Spinal cord (tissue), 10 donors: ENCODE measurements at places on chromosomes 7 and 10.

DNA sequence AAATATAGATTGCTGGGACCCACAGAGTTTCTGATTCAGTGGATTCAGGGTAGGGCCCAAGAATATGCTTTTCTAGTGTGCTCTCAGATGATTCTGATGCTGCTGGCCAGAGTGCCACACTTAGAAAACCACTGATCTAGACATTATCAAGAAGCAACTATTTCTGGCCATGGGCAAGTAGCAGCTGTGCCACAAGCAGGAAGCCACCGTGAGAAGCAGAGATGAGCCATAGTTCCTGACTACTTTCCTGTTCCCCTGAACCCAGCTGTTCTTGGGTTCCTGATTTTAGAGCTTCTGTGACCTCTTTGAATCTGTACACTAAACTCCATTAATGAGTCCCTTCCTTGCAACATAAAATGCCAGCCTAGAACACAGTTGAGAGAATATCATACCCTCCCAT lies 38.1 kb upstream of the PIK3AP1 start:
- no peak for DNase-seq

DNA sequence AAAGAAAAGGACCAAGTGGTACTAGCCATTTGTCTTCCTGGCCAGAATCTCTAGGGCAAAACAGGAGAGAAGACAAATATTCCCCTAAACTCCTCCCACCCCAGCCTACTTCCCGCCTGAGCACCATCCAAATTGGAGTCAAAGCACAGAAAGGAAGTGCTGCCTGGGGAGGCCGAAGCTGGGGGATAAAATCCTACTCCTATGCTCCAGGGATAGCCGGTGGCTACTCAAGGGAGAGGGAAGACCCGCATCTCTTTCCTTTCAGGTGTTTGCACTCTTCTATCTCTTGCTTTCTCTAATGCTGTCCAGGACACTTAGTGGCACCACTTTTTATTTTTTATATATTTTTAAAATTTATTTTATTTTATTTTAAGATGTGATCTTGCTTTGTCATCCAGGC lies 7.1 kb upstream of the DUSP5 start:
- DNase-seq: no peak

GRCh38 chr7:45001138-45001694 lies 1.2 kb downstream of the CCM2 start:
- DNase-seq: no peak

DNA sequence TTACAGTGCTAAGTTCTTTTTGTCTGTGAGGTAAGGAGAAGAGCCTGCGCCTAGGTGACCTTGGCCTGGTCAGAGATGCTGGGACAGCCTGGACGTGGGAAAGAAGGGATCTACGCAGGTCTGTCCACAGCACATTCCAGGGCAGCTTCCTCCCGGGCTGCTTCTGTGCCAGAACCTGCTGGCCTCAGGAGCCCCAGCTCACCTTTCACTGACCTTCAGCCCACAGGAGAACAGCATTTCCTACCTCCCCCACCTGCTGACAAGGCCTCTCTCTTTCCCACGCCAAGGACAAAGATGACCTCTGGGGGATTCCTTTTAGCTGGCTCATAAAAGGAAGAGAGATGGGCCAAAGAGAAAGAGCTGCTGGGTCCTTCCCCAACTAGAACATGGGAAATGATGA lies 260.6 kb downstream of the KCNMA1 start:
- DNase-seq: no peak

DNA sequence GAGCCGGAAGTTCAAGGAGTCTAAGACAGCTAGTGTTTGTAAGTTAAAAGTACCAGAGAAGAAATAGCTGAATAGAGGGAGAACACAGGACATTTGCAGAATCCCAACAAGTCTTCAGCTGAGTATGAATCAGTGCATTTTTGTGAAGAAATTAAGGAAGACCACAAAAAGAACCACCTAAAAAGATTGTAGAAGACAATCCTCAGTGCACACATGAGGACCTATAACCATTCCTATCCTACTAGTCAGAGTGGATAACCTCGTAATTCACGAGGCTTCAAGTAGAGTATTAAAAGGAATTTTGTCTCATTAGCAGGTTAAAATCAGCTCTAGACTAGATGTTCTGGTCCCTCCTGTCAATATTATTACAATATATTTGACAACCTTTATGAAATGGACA lies 295.4 kb upstream of the KAT6B start:
- DNase-seq: no peak

- DNase-seq: no peak
Measured at GRCh38 chr7:84847038-84847437, 339.8 kb downstream of the SEMA3D start.

GRCh38 chr7:17299483-17299991 lies 1.1 kb downstream of the AHR start:
- peak; percentile 12 for DNase-seq
